ENCODE measurements at places on chromosomes 2 and 18.
A peak's percentile ranks its signal among the peaks of the same experiment; 100 is the strongest.

GRCh38 chr18:2997846-2998564 is 14.9 kb downstream of the LPIN2 start:
- no peak for DNase-seq

GRCh38 chr2:115194623-115195022 is 752.2 kb downstream of the DPP10 start:
- no peak for DNase-seq

GRCh38 chr2:168530982-168531622 is 75.0 kb downstream of the CERS6 start:
- peak; percentile 50 for DNase-seq

DNA sequence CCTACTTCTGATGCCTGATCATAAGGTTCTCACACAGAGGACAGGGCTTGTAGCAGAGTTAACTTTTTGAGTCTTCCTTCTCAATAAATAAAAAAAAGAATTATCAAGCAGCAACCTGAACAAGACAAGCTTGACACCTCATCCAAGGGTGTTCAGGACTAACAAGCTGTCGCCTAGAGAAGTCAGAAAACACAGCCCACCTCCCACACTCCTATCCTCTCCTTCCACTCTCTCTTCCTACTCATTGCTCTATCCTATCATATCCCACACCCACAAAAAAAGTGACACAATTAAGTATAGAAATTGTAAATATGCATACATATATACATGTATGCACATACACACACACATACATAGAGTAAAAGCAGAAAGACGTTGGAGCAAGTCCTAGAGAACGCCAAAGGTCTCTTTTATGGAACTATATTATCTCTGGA is 5.4 kb downstream of the NBAS start:
- no peak for DNase-seq

- no peak for DNase-seq
These were observed 61.4 kb downstream of the DPP4 start for GRCh38 chr2:162012565-162013058.

DNA sequence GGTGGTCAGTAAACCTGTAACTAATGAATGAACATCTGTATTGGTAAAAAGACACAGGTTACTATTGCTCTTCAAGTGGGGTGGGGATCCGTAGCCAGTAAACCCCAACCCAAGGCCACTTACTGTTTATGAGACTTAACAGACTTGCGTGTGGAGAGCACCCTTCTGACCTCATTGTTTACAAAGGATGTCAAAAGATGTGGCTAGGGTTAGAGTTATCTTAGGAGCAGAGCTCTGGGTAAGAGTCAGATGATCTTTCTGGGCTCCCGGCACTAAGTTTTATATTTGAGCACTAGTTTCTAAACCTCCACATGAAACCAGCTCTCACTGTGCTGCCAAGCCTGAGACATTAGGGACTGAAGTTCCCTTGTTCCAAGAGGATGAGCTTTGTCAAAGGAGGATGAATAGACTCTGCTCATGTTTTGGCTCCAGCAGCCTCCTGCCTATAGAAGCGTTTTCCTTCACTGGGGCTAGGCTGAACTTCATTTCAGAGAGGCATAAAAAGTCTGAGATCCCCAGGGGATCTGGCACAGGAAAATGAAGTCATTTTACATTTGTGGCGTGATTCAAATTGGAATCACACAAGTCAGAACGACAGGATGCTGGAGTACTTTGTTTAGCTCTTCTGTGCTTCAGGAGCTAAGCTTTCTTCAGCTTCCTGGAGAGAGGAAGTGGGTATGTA is 403.1 kb upstream of the TRIB2 start:
- DNase-seq, result no peak

DNA sequence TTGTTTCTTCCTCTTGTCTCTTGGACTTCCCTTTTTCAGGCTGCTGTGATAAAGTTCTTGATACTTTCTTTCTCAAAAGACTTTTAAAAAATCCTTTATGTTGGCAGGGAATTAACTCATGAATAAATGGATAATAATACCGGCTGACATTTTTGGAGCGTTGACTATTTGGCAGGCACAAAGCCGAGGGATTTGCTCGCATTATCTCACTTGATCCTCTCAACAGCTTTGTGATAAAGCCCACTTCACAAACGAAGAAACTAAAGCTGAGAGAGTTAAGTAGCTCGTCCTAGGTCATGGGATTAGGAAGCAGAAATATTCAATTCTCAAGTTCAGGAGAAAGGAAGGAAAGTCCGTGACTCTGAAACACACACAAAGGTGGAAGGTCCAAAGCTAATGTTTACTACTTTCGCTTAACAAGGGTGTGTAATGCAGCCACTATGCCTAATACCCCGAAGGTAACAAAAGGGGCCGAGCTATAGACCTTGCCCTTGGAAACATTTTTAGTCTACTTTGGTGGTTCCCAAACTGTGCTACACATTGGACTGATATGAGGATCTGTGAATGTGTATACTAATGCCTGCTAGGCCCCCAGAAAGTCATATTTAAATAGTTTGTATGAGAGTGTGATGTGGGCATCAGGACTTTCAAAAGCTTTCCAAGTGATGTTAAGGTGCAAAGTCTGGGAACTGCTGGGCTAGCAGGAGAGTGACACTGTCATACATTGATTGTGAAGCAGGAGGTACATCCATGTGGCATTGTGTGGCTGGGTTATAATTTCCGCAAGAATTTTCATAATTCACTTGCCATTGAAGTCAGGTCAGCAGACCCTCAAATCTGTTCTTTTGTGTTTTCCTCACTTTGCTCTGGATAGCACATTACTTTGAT is 508.4 kb downstream of the PLCL1 start:
- no peak for DNase-seq

DNA sequence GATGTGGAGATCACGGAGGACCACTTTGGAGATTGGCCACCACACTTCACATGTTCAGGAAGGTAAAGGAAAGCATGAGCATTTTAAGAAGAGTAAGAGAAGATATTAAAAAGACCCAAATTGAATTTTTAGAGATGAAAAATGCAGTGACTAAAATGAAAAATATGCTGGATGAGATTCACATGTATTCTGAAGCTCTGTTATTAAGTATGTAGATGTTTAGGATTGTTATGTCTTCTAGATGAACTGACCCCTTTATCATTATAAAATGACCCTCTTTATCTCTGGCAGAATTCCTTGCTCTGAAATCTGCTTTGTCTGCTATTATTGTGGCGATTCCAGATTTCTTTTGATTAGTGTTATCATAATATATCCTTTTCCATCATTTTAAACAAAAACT is 36.0 kb upstream of the DYNC2LI1 start:
- DNase-seq, result peak; percentile 5

DNA sequence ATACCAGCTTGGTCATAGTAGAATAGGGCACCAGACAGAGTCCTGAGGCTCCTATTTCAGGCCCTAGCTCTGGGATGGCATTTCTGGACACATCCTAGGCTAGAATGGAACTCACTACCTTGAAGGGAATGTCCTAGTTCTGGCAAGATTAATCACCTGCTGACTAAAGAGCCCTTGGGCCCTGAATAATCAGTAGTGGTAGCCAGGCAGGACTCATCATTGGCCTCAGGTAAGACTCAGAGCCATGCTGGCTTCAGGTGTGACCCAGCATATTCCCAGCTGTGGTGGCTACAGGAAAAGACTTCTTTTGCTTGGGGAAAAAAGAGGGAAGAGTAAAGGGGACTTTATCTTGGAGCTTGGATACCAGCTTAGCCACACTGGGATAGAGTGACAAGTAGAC is 131.0 kb upstream of the SRD5A2 start:
- no peak for DNase-seq

DNA sequence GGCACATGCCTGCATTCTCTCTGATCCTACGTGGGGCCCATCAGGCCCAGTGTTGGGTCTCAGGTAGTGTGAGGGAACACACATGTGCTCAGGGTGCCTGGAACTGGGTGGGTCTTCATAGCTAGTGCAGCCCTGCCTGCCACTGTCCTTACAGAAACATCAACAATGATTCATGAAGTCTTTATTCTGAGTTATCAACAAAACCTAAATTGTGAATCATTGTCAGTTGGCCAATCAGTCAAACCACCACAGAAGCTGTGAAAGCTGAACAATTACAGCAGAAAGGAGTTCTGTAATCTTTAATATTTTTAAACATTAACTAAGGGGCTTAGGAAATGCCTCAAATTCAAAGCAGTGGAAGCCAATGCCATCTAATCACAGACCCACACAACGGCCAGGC is 82.8 kb upstream of the ZNF521 start:
- no peak for DNase-seq

- peak; percentile 52 for DNase-seq
These were observed 453.0 kb downstream of the ARHGAP15 start for GRCh38 chr2:143582046-143582747.
